Mesenchymal stem cell (in vitro differentiated cells and primary cell): ENCODE measurements at places on chromosomes 7 and 10.

DNA sequence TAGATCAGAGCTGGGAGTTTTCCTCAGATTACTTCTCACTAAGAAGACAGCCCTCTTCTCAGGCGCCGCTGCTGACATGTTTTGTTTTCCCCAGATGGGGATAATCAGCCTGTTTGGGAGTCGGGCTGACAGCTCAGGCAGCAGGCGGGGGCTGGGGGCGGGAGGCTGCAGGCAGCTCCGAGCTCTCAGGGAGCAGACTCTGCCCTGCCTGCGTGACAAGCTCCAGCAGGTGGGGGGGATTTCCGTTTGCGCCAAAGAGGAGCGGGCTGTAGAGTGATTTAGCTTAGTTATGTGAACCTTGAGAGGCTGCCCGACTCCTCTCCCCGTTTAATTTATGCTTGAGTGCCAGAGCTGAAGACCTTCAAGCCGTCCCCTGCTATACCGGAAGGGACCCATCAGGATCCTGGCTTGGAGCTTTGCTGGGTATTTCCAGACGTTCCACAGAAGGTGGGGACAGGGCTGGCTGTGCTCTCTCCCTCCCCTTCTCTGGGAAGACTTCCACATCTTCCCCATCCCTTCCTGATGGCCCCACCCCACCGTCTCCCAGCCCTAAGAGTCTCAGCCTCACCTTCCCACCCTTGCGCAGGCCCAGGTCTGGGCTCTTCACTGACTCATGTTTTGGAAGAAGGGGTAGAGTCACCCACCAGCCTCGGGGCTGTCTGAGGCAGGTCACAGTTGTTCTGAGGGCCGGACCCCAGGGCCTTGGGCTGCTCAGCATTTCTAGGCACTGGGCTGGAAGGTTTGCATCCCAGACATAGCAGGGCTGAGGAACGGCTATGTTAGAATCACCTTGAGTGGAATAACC, 24.7 kb upstream of the ADCYAP1R1 start:
- DNase-seq: peak; percentile 53

- no peak for DNase-seq
These were observed 6.6 kb upstream of the INTS1 start for GRCh38 chr7:1510780-1511154.

GRCh38 chr10:92923416-92923815, 75.1 kb downstream of the EXOC6 start:
- no peak for DNase-seq

GRCh38 chr10:5550250-5550545, 25.4 kb downstream of the CALML3 start:
- DNase-seq: no peak

- no peak for DNase-seq
These were observed 81.8 kb downstream of the SEMA3A start for GRCh38 chr7:84112771-84113170.

DNA sequence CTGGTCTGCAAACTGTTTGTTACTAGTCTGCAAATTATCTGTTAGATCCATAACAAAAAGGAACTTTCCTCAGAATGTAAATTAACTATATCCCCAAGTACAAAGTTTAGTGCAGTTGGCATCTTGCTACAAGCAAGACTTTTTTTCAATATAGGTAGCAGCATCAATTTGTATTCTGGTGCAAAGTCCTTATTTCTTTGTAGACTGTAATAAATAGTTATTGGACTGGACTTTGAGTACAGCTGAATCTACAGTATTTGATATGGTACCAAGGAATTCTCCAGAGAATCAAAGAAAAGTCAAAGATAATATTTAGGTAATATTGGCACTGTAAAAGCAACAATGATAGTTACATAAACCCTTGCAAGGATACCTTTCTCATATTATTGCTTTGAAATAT, 89.6 kb downstream of the EXOC6 start:
- DNase-seq: no peak

DNA sequence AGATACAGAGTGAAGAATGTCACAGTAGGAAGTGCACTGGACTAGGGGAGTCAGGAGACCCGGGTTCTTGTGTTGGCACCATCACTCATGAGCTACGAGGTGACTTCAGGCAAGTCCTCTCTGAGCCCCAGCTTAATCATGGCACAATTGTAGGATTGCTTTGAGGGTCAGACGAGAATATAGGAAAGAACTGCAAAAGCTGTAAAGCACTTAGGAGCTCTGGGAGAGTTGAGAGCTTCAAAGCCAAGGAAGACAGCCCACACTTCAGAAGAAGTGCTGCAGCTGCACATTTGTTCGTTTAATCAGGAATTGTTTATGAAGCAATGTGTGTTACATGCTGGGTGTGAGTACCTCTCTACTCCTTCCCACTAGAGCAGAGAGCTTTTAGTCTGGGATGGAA, 4.4 kb downstream of the FBH1 start:
- no peak for DNase-seq
